ENCODE measurements at places on chromosomes 3 and 15.
A peak's percentile ranks its signal among the peaks of the same experiment; 100 is the strongest.

- DNase-seq, result no peak
Observed at GRCh38 chr15:59360305-59360704, 12.4 kb downstream of the MYO1E start.

- peak; percentile 72 for DNase-seq
Observed at GRCh38 chr3:20511863-20512505, 326.0 kb upstream of the SGO1 start.

DNA sequence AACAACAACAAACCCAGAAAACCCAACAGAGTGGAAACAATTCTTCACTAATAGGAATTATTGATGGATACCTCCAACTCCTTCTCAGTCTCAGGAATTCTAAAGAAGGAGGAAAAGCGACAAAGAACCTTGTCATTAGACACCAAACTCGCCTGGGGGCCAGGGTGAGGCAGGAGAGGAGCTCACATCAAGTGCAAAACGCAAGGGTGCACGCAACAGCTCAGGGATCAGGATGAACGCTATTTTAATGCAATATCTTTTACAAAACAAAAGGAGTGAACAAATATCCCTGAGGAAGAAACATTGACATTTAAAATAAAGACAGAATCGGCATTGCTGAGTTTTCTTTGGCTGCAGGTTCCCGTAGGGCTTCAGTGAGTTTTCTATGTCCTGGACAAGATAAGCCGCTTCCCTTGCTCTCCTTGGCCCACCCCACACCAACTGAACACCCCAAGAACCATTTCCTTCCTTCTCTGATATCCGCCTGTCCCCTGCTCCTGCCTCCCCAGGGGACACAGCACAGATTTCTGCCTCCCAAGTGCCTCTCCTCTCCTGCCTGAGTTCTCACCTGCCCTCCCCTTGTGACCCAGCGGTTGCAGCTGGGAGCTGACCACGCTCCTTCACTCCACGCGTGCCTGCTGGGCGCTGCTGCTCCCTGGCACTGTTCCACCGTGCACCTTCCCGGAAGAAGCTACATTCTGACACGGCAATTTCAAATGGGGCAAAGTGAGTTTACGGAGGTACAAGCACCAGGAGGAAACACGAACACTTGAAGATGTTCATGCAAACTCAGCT, 63.0 kb downstream of the ATP10A start:
- DNase-seq, result no peak

DNA sequence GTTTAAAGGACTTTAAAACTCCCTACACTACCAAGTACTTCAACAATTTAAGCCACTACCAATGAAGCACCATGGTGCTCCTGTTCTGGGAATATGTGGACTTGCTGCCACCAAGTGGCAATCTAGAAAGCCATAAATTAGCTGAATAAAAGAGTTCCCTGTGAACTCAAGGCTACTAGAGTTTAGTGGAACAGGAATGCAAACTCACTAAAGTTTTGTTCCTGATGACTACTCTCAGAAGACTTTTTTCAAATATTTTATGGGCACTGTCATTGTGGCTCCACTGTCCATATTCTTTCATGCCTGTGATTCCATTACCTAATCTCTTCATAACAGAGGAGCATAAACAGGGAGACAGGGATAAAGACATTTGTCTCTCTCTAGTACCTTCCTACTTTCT, 63.9 kb downstream of the TMCC1 start:
- peak; percentile 78 for DNase-seq

GRCh38 chr3:2958551-2958950, 151.6 kb downstream of the IL5RA start:
- DNase-seq, result no peak

- DNase-seq, result no peak
Observed at GRCh38 chr15:76644646-76645045, 260.5 kb downstream of the SCAPER start.

DNA sequence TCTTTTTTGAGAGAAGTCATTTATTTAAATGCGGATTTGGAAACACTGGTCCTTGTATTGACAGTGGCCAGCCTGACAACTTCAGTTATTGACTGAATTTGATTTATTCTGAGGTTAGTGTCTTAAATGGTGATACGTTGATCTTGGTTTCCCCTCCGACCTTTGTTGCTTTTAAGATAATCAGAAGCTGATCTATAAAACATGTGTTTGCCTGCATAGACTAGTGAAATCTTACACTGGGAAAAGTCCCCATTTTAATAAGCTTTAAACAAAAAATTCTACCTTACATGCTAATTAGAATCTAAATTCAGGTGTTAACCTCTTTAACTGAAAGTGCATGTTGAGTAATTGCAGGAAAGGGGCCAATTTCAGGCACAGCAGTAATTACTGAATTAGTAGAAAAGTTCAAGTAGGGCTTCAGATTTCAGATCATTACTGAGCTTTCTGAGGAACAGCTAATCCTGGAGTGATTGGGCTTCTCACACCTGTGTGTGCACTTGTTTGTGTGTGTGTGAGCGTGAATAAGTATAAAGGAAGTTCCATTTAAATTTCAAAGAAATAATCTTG, 221.4 kb downstream of the SOX2 start:
- no peak for DNase-seq

DNA sequence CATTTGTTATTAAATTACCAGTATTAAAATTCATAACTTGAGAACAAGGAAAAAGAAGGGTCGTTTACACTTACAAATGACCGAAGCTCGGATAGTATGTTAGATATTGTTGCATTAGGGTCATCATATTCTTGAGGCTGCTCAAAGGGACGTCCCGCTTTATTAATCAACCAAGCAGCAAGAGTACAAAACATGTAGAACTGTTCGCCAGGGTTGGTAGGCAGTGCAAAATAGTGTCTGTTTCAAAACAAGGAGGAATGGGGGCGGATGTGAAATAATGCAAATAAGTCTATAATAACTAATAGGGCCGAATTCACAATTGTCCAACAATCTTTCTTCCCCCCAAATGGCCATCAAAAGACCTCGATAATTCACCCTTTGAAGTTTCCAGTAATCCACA, 2.9 kb downstream of the IFT57 start:
- no peak for DNase-seq

DNA sequence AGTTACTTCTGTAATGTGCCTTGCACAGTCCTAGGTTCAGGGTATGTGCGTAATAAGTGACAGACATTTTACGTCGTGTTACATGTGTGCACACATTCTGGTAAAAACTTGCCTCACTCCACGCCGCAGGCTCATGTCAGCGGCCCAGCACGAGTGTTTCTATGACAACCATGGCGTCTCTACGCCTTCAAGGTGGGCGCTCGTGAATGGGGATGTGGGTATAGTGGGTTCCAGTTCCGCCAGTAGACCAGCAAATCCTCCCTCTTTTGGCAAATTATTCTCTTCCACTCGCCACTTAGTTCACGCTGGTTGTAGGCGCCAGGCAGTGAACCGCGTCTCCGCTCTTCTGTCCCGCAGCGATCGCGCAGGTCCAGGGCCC, 40.3 kb downstream of the CHST14 start:
- no peak for DNase-seq

DNA sequence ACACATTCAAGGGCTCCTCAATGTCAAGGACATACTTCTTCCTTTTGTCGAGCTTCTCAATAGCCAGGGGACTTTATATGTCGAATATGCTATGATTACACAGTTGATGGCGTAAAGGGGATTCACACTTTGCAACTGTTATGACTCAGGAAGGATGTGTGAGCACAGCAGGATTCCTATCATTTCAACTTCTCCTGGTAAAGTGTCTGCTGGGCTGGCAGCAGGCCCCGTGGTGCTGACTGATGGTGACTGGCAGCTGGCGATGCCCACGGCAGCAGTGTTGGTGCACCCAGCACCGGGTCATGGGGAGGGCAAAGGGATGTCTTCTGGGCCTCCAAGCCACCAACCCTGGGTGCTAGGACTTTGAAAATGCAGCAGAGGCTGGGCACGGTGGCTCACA, 44.8 kb upstream of the GNB5 start:
- no peak for DNase-seq

DNA sequence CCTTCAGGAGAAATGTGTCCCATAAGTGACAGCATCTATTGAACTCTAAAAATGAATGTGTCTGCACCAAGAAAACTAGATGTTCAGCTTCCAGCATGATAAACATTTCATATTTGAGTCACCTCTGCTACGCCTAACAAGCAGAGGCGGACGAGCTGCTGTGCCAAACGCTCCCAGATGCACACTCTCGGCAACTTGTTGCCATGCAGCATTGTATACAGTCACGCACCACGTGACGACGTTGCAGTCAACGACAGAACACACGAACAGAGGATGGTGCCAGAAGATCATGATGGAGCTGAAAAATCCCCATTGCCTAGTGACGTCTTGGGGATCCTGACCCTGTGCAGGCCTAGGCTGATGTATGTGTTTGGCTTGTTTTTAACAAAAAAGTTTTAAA, 137.5 kb downstream of the XXYLT1 start:
- no peak for DNase-seq

- no peak for DNase-seq
Observed at GRCh38 chr15:82165948-82166376, 96.6 kb downstream of the EFL1 start.

- peak; percentile 68 for DNase-seq
Observed at GRCh38 chr15:63950911-63951481, 95.3 kb downstream of the DAPK2 start.

GRCh38 chr3:52248165-52248541, 2.6 kb downstream of the PPM1M start:
- no peak for DNase-seq

DNA sequence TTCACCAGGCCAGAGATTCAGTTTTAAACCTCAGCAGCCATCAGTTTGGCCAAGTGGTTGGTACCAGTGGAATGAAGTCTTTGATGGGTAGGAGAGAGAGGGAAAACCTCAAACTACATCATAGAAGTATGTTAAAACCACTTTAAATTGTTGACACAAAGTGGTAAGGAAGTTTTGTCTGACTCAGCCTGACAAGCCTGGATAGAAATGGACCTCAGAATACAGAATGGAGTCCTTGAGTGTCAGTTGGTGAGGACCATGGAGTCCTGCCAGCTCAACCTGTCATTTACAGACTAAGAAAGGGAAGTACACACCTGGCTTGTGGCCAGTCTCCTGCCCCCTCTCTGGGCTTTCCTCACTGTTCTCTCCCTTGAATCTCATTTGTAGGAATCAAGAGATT, 12.1 kb downstream of the EAF1 start:
- DNase-seq, result no peak

GRCh38 chr3:16568532-16568931, 36.7 kb downstream of the DAZL start:
- no peak for DNase-seq

DNA sequence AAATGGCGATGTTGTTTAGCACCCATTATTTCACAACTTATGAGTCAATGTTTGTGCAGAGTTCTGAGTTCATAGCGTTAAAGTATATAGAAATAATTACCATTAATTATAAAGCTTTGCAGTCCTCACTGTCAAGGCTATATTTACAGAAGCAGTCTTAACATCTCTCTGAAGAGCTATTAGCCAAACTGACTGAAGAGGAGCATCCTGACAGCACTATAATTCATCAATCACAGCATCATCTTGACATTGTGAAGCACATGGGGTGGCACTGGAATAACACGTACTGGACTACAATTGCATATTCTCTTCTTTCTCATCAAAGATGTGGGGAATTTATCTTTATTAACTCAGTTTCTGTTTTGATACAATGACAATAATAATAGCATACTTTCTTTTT, 260.6 kb upstream of the MME start:
- DNase-seq, result no peak

GRCh38 chr3:16477521-16477920, 36.0 kb downstream of the RFTN1 start:
- no peak for DNase-seq

DNA sequence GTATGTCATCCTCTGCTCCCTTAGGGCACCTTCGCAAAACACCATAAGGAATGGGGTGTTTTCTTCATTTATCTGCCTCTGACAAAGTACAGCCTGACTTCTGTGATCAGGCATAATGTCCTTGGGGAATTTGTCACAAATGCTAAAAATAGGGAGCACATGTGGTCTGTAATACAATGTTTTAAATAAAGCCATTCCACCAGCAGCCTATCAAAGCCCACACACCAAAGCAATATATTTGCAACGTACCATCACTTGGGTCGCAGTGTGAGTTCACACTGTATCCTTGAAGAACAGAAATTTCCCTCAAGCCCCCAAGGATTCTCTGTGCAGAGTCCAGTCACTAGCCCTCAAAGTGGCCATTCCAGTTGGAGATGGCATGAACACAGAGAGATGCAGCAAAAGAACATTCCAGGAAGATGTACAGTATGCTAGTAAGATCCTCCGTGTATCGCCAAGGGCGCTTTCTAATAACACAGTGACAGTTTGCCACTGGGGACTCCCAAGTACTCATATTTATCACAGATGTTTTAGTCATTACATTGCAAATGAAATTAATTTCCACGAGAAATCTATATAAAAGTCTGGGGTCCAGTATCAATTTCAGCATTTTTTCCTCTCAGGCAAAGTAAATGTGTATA, 246.7 kb downstream of the MCTP2 start:
- no peak for DNase-seq

- DNase-seq, result no peak
Observed at GRCh38 chr15:31510057-31510456, 183.4 kb downstream of the KLF13 start.

- DNase-seq, result no peak
Observed at GRCh38 chr3:49845694-49846093, 10.7 kb downstream of the TRAIP start.

- DNase-seq, result no peak
Observed at GRCh38 chr15:57118013-57118799, 199.8 kb downstream of the TCF12 start.

GRCh38 chr3:110816008-110816407, 255.6 kb upstream of the NECTIN3 start:
- DNase-seq, result no peak

GRCh38 chr3:30241721-30242120, 364.7 kb upstream of the TGFBR2 start:
- no peak for DNase-seq

GRCh38 chr3:114450008-114450596, 156.3 kb downstream of the TIGIT start:
- DNase-seq, result no peak

- no peak for DNase-seq
Observed at GRCh38 chr3:15708882-15709677, 88.7 kb downstream of the ANKRD28 start.

DNA sequence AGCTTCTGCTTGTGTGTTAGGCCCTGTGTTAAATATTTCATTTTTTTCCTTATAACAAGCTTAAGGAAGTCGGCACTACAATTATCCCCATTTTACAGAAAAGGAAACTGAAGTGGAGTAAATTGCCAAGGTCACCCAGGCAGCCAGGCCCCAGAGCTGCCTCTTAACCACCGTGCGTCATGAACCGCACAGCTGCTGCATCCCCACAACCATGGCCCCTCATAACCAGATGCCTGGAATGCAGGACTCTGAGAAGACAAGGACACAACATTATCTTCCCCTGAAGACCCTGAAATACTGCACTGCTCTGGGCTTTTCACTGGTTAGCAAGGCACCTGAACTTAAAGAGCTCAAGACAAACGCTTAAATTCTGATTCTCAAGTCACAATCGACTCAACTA, 14.6 kb downstream of the LRIG1 start:
- DNase-seq, result no peak

- no peak for DNase-seq
Observed at GRCh38 chr15:59292442-59293151, 80.1 kb downstream of the MYO1E start.

- DNase-seq, result no peak
Observed at GRCh38 chr3:58048301-58048700, 40.1 kb downstream of the FLNB start.

GRCh38 chr3:9398700-9399336, 1.4 kb downstream of the SETD5 start:
- peak; percentile 39 for DNase-seq

GRCh38 chr3:178560759-178561158, 24.5 kb downstream of the KCNMB2 start:
- no peak for DNase-seq

All from HS-27A (cell line).